ENCODE measurements at places on chromosomes 4 and X.

- DNase-seq: no peak
Observed at GRCh38 chr4:80948995-80949394, 81.5 kb upstream of the BMP3 start.

- no peak for DNase-seq
Observed at GRCh38 chrX:124208660-124209059, 123.8 kb upstream of the TEX13D start.

- no peak for DNase-seq
Observed at GRCh38 chr4:173516621-173517524, 13.2 kb downstream of the HAND2 start.

DNA sequence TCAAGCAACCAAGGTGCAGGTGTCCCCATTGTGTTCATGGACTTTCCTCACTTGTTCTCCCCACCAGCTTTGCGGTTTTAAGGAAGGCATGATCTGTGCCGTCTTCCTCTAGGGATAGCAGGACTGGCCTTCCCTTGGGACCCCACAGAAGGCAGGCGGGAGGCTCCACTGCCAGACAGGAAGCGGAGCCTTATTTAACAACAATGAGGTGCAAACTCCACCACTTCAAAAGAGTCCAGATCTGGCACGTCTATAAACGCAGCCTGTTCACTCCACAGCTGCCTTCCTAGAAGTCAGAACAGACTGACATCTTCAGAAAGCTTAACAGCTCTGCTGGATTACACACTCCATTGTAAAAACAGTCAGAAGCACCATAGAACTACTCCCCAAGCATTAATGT is 1.7 kb upstream of the GPR143 start:
- DNase-seq: no peak

- DNase-seq: no peak
Observed at GRCh38 chr4:111475001-111475400, 670.3 kb upstream of the FAM241A start.

GRCh38 chr4:143230683-143231082 is 46.0 kb downstream of the USP38 start:
- DNase-seq: no peak

DNA sequence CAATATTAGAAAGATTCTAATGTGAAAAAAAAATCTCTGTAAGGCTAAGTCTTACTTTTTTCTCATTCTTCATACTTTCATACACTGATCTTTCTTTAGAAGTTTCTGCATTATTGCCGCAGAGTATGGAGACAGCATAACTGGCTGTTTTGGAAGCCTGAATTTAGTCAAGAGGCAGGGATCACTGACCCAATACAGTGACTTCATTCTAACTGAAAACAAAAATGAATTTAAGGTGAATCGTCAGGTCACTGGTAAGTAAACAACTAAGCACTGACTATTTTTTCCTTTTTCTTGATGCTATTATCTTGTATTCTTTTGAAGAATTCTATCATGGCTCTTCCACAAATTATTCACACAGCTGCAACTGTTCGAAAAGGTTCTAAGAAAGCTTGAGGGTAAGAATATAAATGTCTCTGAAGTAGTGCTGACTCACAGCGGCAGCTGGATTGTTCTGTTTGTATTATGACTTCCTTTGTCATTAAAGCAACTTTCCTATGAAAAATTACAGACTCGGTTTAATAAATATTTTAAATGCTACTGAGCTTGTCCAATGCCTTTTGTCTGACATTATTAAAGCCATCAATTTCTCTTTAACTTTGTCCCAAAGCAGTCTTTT is 609.3 kb downstream of the FSTL5 start:
- DNase-seq: no peak

GRCh38 chr4:88283661-88284438 is 511 bp downstream of the PPM1K start:
- DNase-seq: peak; percentile 75

DNA sequence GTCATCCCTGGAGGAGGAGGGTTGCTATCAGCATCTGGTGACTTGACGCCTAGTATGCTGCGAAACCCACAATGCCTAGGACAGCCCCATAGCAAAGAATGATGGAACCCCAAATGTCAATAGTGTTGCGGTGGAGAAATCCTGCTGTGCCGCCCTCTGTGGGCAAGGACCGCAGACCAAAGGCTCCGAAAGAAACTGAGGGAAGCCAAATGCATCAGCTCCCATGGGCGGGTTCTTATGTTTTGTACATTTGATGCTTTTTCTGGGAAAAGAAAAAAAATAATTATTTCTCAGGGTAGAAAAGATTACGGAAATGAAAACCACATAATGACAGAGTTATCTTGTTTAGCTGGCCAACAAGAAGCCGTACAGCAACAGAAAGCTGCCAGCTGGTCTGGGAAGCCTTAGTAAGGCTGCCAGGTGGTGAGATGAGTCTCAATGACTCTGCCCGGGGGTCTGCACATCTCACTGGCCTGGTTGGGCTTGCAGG is 95.0 kb upstream of the TBL1X start:
- DNase-seq: peak; percentile 8

- DNase-seq: no peak
Observed at GRCh38 chr4:87965501-87965975, 10.0 kb upstream of the SPP1 start.

- no peak for DNase-seq
Observed at GRCh38 chrX:65671966-65672365, 4.5 kb downstream of the MSN start.

- no peak for DNase-seq
Observed at GRCh38 chr4:113835005-113835404, 73.5 kb upstream of the CAMK2D start.
